ENCODE measurements at places on chromosomes 5 and 9.
A peak's percentile ranks its signal among the peaks of the same experiment; 100 is the strongest.

- DNase-seq, result no peak
These were observed 1.6 kb downstream of the BASP1 start for GRCh38 chr5:17219006-17219422.

DNA sequence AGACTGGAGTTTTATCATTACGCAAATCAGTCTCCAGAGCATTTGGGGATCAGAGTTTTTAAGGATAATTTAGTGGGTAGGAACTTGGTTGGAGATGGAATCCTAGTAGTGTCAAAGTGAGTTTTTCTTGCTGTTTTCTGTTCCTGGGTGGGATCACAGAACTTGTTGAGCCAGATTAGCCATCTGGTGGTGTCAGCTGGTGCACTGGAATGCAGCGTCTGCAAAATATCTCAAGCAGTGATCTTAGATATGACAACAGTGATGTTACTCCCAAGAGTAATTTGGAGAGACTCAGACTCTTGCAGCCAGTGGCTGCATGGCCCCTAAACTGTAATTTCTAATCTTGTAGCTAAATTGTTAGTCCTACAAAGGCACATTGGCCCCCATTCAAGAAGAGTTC lies 1257.8 kb downstream of the MAT2B start:
- no peak for DNase-seq

GRCh38 chr9:120689860-120690259 lies 24.4 kb downstream of the MEGF9 start:
- DNase-seq, result no peak

GRCh38 chr5:36200513-36200912 lies 41.2 kb downstream of the NADK2 start:
- no peak for DNase-seq

GRCh38 chr5:32613050-32613672 lies 27.8 kb downstream of the SUB1 start:
- DNase-seq, result peak; percentile 67

DNA sequence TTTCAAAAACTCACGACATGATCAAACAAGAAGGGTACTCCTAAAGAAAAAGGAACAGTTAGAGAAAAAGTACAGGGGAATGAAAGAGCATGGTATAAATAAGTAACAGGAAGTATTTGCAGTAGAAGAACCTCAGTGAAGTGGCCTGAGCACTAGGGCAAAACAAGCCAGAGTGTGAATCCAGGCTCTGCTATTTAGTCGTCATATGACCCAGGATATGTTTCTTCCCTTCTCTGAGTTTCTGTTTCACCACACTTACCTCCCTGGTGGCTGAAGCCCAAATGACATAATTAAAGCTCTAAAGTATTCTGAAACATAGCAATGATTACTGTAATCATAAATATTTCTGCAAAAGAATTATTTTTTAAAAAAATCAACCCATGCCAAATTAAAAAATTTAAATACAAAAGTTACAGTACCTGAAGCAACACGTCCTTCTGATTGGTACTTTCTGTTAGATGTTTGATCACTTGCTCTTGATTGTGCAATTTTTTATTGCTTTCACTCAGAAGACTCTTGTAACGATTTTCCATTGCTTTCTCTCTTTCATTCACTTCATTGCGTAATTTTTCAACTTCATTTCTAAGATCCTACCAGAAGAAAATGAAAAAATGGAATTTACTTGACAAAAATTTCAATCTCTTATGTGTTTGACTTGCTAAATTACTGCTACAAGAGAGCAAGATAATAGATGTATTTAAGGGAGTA lies 88.9 kb downstream of the CDK5RAP2 start:
- no peak for DNase-seq

- peak; percentile 1 for DNase-seq
These were observed 34.7 kb downstream of the GABRP start for GRCh38 chr5:170818232-170818631.

DNA sequence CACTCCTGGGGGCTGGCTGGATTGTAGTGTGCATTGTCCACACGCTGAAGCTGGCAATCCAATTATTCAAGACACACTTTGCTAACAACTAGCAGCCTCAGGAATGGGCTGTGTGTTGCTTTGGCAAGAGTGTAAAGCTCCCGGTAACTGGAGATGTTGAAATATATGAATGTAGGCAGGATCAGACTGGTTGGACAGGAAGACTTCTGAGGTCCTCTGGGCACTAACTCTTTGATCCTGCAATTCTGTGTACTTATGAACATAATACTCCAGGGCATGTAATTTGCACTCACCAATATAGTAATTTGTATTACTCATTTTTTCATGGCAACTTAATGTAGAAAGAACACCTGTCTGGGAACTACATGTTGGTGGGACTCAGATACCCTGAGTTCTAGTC lies 106.7 kb upstream of the SLC28A3 start:
- DNase-seq, result no peak

DNA sequence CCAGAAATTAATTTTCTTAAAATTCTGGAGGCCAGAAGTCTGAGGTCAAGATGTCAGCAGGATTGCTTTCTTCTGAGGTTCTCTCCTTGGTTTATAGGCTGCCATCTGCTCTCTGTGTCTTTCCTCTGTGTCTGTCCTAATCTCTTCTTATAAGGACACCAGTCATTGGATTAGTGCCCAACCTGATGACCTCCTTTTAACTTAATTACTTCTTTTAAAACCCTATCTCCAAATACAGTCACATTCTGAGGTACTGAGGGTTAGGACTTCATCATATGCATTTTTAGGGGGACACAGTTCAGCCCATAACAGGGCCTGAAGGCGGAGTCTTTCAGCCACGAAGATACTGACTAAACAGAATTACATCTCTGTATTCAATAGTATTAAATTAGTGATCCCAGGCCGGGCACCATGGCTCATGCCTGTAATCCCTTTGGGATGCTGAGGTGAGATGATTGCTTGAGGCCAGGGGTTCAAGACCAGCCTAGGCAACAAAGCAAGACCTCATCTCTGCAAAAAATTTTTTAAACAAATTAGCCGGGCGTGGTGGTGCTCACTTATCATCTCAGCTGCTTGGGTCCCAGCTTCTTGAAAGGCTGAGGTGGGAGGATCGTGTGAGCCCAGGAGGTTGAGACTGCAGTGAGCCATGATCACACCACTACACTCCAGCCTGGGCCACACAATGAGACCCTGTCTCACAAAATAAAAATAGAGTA lies 5.9 kb upstream of the RPS6 start:
- DNase-seq, result no peak

GRCh38 chr9:847505-847904 lies 6.0 kb downstream of the DMRT1 start:
- DNase-seq, result no peak

GRCh38 chr9:2764353-2764752 lies 47.0 kb downstream of the KCNV2 start:
- DNase-seq, result peak; percentile 21

DNA sequence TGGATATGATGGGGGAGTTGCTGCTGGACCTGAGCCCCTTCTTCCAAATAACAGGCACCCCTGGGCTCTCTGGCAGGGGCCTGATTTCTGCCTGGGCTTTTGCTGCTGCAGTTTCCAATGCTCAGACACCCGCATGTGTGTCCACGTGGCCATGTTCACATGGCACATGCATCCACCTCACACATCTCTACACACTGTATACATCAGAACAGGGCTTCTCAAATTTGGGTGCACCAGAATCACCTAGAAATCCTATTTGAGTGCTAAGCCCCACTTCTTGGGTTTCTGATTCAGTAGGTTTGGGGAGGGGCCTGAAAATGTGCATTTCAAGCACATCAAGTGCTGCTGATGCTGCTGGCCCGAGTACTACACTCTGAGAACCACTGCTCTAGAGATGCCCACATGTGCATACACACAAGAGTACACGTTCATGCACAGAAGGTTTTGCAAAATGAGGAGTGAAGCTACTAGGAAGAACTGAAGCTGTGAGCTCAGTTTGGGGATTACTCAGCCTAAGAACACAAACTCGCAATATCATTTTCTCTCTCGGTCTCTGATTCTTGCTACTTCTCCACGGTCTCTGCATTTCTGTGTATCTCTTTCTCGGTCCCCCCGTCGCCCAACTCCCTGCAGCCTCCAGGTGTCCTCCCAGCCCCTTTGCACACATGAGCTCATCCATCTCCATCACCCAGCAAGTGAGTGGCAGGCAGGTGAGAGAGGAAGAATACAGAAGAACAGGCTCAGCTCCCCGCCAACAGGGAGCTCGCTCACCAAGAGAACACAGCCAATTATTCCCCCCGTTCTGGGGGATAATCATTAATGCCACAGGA lies 97.0 kb downstream of the PCDH1 start:
- DNase-seq, result no peak

DNA sequence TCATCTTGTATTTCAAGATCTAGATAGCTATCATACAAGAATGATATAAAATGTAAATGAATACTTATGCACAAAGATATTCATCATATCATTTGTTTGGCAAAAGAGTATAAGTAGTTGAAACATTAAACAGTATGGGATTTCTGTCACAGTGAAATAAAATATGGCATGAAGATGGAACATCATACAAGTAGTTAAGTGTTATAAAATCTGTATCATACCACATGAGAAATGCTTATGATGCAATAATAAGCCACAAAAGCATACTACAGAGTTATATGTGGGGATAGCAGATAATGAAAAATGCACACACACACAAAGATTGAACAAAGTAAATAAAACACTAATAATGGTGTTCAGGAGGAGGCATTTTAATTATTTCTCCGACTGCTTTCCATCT lies 838.0 kb upstream of the DMAC1 start:
- no peak for DNase-seq

DNA sequence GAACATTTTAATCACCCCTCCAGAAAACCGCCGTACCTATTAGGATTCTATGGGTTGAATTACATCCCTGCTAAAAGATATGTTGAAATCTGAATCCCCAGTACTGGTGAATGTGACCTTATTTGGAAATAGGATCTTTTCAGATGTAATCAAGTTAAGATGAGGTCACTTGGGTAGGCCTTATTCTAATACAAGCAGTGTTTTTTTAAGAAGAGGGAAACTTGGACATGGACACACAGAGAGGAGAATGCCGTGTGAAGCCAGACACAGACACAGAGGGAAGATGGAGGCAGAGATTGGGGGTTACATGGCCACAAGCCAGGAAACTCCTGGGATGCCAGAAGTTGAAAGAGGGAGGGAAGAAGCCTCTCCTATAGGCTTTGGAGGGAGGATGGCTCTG lies 183.5 kb downstream of the GNA14 start:
- no peak for DNase-seq

GRCh38 chr9:82584349-82584863 lies 478.5 kb downstream of the RASEF start:
- DNase-seq, result no peak

DNA sequence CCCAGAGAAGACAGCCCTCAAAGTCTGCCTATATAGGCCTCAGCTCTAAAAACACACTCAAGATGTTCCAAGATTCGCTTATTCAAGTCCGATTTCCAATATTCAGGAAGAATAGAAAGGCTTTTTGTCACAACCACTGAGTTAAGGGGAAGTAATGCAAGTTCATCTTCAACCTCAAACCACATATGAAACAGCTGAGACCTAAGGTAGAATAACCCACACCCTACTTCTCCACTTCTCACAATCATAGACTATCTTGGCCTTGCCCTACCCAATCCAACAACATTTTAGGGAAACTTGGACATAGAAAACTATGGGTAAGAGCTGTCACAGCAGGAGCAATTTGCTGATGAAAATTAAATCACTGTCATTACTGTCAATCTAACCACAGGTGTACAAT lies 152.0 kb upstream of the LRRTM2 start:
- no peak for DNase-seq

DNA sequence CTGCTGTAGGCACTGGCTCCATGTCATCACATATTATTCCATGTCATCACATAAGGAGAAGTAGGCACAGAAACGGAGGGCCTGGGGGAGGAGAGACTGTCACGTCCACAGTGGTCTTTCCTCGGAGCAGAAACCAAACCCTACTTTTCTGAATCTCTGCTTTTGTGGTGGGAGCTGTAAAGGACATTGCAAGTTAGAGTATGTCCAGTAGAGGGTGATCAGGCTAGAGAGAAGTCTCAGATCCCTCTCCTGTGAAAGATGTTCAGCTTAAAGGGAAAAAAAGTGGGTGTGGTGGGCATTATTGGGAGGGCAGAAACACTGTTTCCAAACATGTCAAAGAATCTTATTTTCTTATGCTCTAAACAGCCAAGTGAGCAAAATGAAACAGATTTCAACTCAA lies 19.4 kb upstream of the FBP2 start:
- no peak for DNase-seq

GRCh38 chr5:25990771-25991170 lies 1047.6 kb downstream of the CDH9 start:
- no peak for DNase-seq

DNA sequence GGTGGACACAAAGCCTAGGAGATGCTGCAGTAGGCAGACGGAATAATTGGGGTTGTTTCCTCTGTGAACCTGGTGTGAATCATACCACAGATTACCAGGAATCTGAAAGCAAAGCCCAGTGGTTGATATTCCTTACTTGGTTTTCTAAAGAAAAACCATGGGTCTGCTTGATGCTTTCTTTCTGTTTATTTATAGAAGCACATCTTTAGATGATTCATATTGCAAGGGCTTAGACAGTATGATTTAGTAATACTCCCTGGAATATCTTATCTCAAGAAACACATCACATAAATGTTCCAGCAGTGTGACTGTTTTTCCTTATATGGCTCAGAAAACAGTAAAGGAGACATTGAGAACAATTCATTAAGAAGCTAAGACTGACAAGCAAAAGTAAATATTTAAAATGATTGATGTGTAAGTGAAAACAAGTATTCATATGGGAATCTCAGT lies 623.3 kb downstream of the RAB3C start:
- DNase-seq, result no peak

- no peak for DNase-seq
These were observed 29.9 kb upstream of the MTMR12 start for GRCh38 chr5:32342656-32343055.

- peak; percentile 24 for DNase-seq
These were observed 1.8 kb downstream of the MARCHF6 start for GRCh38 chr5:10355071-10355889.

- DNase-seq, result no peak
These were observed 1826.2 kb upstream of the CDH6 start for GRCh38 chr5:29367176-29367833.

DNA sequence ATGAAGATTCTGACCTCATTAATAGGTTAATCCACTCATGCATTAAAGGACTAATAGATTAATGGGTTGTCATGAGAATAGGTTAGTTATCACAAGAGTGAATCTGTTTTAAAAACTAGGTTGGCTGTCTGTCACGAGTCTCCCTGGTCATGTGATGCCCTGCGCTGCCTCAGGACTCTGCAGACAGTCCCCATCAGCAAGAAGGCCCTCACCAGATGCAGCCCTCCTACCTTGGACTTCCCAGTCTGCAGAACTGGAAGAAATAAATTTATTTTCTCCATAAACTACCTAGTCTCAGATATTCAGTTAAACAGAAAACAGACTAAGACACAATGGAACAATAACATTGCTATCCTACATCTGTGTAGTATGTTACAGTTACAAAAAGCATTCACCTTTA lies 227.4 kb downstream of the ASTN2 start:
- no peak for DNase-seq

- DNase-seq, result no peak
These were observed 181.9 kb downstream of the ADAMTS6 start for GRCh38 chr5:65299861-65300260.

GRCh38 chr9:78074385-78075291 lies 43.0 kb upstream of the GNAQ start:
- peak; percentile 45 for DNase-seq

Data from central memory CD4-positive, alpha-beta T cell (primary cell).